ENCODE measurements at places on chromosomes 1 and 21.

- no peak for DNase-seq
Measured at GRCh38 chr1:209672705-209673630, 2.2 kb upstream of the G0S2 start.

DNA sequence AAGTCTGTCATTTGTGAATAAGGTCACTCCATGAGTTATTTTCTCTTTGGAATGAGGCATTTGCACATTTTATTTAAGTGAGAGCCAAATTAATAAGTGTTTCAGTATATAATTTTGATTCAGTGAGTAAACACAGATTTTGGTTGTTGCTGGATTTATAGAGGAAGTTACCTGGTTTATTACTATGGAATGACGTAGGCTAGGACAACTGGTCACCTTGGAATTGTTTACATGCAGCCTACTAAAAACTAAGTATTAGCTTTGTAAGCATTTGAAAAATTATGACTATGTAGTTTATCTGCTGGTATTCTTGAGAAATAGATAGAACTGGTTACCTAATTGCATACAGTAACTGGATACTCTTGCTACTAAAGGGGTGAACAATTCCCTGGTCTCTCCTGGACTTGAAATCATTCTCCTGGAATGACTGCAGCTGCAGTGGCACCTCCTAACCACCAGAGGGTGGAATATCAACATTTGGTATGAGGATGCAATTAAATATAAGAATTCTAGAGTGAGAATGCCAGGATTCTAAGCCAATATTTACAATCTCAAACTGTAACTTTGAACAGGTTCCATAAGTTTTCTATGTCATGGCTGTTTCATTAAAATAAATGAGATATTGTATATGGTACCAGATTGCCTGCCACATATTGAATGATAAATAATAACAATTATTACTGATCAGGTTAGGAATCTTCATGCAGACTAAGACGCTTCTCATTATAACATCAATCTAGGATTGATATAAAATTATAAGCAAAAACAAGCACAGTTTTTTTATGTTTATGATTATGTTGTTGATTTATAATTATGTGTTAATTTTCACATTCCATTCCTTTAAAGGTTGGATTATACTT lies 3.5 kb upstream of the KRTAP27-1 start:
- peak; percentile 37 for DNase-seq

DNA sequence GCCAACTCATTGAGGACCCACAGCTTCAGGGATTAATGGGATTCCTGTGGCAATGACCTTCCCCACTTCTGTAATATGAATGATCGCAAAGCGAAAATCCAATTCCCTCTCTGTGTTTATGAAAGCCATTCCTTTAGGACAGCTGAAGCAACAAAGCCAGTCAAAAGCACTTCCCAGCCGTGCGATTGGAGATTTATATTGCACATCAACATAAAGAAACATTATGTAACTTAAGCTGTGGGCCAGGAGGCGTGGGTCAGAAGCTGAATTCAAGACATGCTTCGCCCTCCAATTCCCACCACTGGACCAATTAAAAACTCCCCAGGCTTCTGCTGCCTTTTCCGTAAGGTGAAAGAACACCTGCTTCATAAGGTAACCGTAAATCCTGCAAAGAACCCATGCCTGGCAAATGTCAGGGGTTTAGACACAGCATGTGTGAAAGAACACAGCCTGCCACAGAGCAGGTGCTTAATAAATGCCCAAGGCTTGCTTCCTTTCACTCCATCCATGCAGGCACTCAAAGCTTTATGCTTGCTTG lies 138.9 kb upstream of the SOD1 start:
- DNase-seq, result no peak

DNA sequence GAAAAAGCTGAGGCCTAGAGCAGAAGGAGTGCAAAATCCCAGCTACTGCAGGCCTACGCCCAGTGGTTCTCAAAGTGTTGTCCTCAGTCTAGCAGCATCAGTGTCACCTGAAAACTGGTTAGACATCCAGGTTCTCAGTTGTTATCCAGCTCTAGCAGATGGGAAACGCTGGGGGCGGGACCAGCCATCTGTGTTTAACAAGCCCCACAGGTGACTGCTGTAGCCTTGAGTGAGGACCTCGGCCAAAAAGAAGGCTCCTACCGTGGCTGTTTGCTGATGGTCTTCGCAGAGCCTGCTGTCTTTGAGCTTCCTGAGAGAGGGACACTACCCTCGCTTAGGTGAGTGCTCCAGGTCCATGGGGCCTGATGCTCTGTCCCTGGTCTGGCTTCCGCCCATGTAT lies 69.7 kb downstream of the LRRN2 start:
- no peak for DNase-seq

- DNase-seq, result no peak
Measured at GRCh38 chr1:207854001-207854400, 56.9 kb downstream of the CD34 start.

- DNase-seq, result no peak
Measured at GRCh38 chr1:108551137-108551862, 8.6 kb upstream of the EEIG2 start.

DNA sequence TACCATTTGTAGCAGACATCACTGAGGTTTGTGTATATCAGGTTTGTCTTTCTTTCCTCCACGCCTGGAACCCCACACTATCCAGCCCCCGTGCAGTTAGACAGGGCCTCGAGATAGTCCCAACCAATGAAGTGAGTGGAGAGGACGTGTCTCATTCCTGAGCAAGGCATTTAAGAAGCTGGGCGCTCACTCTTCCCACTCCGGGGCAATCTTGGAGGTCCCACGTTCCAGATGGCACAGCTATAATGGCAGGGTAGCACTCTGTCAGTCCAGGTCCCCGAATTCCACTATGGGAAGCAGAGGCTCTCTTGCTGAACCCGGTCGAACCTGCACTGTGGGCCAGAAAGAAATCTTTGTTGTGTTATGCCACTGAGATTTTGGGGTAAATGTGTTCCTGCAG lies 57.3 kb upstream of the CSF3R start:
- no peak for DNase-seq

- DNase-seq, result no peak
Measured at GRCh38 chr1:186497651-186498050, 36.7 kb upstream of the PDC start.

DNA sequence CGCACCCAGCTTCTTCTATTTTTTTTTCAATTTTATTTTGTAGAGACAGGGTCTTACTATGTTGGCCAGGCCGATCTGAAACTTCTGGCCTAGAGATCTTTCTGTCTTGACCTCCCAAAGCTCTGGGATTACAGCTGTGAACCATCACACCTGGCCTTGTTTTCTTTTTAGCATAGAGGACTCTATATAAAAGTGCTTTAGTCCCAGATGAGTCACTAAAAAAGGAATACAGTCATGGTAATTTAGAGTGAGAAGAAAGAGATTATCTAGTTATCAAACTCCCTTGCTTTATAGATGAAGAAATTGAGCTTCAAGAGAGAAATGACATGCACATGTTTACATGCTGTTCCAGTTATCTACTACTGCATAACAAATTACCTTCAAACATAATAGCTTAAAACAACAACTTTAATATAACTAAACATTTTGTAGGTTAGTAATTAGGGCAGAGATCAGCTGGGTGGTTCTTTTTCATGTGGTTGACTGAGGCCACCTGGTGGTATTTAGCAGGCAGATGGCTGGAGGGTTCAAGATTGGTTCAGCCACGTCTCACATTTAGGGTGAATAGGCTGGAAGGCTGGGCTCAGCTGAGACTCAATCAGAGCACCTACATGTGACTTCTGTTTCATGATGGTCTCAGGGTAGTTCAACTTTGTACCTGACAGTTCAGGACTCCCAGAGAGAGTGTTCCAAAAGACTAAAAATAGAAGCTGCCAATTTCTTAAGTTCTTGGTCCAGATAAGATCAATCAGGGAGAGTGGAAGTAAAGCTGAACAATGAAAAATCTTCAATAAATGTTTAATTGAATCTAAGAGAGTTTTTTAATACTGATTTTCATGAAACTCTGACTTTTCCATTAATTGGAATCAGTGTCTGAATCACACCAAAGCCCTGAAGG lies 16.9 kb upstream of the MTF2 start:
- DNase-seq, result peak; percentile 24

- DNase-seq, result no peak
Measured at GRCh38 chr21:43192501-43193081, 23.8 kb downstream of the CRYAA start.

- no peak for DNase-seq
Measured at GRCh38 chr1:38151399-38151798, 104.8 kb upstream of the POU3F1 start.

DNA sequence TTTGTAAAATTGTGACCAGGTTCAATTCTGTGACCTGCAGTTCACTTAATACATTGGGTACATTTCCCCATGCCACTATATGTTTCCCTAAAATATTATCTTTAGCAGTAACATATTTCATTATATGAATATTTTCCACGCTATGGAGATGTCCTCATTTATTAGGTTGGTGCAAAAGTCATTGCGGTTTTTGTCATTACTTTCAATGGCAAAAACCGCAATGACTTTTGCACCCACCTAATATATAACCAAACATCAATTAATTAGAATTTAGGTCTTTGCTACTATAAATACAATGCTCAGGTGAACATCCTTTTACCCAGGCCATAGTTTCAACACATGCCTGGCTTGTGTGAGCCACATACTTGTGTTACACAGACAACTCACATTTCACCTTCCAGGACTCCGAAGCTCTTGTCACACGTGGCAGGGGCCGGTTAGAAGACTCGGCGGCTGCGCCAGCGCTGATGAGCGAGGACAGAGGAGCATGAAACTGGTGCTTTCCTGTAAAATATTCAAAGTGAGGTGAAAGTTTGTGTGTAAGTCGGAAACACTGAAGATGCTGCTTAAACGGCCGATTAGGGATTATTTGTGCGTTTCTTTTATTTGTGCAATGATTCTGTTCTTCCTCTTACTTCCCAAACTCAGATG lies 215.5 kb downstream of the KIF26B start:
- DNase-seq, result no peak

DNA sequence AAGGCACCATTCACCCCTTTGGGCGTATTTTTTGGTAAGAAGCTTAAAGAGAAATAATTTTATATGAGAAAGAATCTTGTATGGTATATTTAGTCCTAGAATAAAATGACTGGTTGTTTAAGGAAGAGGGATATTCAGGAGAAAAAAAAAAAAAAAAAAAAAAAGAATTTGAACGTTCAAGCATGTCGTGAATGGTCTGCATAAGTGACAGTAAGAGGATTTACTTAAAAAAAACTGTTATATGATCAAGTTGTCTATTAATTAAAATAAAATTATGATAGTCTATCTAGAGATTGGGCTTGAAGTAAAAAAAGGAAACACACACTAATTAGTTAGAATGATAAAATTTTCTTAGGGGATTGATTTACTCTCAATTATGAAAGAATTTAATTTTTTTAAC lies 11.7 kb upstream of the OR14I1 start:
- DNase-seq, result no peak

- DNase-seq, result no peak
Measured at GRCh38 chr1:230303069-230303468, 123.1 kb downstream of the PGBD5 start.

- no peak for DNase-seq
Measured at GRCh38 chr1:150221552-150221951, 14.4 kb downstream of the ANP32E start.

- DNase-seq, result no peak
Measured at GRCh38 chr1:103448560-103448959, 76.9 kb upstream of the RNPC3 start.

- no peak for DNase-seq
Measured at GRCh38 chr1:23667411-23667810, 24.2 kb upstream of the RPL11 start.

DNA sequence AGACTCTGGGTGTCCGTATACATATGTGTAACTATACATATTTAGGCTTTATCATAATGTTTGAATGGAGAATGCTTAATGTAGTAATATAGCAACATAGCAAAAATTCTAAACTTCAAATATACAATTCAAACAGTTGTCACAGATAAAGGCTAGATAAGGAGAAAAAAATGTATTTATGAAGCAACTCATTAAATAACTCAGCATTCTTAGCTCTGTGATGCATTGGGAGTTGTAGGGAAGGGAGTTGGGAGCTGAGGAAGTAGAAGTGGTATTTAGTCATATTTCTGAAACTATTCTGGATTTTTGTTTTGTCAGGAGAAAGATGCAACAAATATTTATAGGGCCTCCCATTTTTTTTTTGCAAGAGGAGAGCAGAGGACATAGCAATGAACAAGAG lies 197.8 kb downstream of the PBX1 start:
- DNase-seq, result no peak

DNA sequence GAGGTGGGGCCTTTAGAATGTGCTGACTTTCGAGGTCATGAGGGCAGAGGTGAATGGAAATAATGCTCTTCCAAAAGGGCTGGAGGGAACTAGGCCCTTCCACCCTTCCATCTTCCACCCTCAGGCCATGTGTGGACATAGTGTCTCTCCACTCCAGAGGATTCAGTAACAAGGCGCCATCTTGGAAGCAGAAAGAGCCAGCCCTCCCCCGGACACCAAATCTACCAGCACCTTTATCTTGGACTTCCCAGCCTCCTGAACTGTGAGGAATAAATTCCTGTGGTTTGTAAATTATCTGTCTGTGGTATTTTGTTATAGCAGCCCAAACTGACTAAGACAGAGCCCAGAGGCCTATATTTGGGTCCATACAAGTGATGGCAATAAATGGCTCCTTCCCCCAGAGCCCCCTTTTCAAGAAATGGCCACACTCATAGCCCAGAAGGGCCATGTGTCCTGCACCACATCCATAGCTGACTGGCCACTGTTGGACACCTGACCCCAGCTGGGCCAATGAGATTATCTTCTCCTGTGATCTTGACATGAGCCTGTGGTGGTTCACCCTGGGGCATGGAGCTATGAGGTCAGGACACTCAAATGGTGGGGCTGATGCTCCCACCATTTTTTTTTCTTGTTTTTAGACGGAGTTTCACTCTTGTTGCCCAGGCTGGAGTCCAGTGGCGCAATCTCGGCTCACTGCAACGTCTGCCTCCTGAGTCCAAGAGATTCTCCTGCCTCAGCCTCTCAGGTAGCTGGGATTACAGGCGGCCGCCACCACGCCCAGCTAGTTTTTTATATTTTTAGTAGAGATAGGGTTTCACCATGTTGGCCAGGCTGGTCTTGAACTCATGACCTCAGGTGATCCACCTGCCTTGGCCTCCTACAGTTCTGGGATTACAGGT lies 114.9 kb downstream of the RRAGC start:
- DNase-seq, result no peak

- no peak for DNase-seq
Measured at GRCh38 chr1:116878804-116879477, 30.8 kb upstream of the PTGFRN start.

DNA sequence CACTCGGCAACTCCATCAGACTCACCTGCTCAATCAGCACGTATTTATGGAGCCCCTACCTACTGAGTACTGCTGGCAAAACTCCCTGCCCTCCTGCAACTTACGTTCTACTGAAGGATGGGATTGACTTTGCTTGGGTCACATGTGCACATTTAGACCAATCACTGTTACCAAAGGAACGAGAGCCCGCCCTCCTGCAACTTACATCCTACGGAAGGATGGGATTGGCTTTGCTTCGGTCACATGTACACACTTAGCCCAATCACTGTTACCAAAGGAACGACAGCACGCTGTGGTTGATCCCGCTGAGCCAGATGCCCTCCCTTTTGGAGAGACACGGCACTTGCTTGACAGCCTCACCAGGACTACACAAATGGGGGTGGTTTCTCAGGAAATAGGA lies 46.0 kb downstream of the UBIAD1 start:
- DNase-seq, result no peak

GRCh38 chr1:99497690-99498089 lies 148.2 kb upstream of the PALMD start:
- DNase-seq, result no peak

Data from activated naive CD4-positive, alpha-beta T cell treated with anti-CD3 and anti-CD28 coated beads, Interleukin-2, amount 50 U/mL, for 16 hours (primary cell).